Common myeloid progenitor, CD34-positive (primary cell): ENCODE measurements at places on chromosomes 5 and 9.

DNA sequence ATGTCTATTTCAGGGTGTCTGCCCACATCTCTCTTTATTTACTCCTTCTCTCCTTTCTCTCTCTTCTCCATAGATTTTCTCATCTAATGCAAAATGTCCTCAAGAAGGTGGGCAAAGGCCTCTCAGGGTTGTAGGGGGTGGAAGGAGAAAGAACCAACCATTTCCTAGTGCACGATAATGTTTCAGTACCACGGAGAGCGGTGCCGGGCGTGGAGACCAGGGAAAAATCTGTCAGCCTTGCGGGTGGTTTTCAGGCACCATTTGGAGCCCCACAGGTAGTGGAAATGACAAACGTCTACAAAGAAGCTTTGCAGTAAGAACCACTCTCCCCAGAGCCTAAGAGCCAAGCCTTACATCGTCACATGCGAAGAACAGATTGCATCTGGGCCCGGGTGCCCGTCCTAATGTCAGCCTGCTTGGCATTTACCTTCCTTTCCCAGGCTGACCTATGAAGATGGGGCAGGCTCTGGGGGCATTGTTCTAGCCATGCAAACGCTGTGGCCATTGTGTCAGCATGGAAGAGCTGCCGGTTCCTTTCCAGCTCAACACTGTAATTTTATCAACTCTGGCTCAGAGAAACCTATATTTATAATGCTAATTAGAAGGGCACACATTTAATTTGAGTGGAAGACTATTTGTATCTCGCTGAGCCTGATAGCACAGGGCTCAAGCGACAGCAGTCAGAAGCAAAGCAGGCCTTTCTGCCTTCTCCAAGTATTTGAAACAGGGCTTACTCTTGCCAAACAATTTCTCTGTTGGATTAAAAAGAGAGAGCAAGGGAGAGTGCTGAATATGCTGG is 430.1 kb upstream of the WWC1 start:
- peak; percentile 37 for DNase-seq

DNA sequence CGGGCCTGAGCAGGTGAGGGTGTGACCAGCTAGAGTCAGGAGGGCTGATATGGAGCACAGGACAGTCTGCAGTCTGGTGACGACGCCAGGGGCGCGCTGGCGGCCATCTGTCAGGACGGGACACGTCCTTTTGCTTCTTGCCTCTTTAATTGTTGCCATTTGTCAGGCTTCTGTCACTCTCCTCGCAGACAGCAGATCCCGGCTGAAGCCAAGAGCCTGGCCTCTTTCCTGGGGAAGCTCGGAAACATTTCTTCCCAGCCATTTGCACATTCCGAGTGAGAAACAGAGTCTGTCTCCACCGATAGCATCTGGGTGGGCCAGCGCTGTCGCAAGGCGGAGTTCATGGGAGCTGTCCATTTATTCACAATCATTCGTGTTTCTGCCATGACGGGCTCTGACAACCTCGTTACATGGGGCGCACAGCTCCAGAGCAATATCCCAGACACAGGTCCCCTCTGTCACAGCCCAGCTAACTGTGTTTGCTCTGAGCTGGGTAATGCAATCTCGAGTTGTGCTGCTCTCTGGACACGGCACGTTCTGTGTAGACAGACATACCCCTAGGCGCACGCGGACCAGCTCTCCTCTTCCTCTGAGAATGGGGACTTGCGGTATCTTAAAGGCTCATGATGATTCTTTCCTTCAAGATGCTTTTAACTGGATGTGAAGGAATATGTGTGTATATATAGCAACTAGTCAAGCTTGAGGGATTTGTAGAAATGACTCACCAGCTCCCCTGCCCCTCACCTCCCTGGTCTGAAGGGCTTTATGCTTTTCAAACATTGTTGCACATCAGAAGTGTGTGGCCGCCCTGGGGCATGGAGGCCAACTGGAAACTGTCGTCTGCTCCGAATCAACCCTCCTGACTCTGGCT is 105.3 kb upstream of the FCN2 start:
- no peak for DNase-seq

- DNase-seq: no peak
Observed at GRCh38 chr5:133806847-133807246, 161.6 kb downstream of the C5orf15 start.

DNA sequence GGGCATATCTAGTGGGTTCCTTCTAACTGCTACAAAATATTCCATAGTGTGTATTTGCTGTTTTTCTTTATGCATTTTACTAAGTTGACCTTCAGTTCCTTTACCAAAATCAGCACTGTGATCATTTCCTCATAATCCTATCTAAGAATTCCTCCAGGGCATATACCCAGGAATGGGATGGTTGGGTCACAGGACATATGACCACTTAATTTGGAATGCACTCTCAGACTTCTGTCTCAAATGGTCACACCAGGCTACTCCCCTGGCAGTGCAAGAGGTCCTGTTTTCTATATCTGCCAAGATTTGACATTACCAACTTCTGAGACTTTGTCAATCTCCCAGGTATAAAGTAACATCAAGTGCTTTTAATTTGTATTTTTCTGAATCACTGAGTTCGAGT is 63.9 kb downstream of the ADAMTS12 start:
- no peak for DNase-seq

GRCh38 chr5:151182524-151182900 is 24.9 kb upstream of the ANXA6 start:
- DNase-seq: no peak

DNA sequence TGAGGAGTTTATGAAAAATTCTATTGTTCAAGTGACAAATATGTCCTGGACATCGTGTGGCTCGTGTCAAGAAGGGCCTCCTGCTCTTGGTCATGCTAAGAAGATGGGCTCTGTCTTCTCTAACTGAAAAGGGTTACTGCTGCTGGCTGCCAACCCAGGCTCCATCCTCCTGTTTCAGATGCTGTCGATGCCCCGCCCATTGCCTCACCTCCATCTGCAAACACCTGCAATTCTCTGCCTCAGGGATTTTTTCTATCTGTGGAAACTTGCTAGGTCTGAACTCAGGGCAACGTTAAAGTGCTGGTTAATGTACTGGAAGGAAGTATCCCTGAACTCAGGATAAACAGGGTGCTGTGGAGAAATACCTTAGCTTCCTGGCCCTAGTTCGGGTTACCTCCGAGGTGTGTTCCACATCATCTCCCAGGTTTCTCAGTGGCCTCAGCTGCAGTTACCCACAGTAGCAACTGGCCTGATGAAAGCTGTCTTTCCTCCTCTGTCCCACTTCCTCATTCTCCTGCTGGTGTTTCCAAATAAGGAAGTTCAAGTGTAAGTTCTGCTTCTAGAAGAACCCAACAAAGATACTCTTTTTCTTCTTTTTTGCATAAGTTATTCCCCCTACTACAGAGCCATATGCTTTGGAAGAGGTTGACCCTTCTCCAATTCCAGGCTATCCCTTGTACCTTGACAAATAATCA is 151.7 kb upstream of the SMIM23 start:
- peak; percentile 57 for DNase-seq

- DNase-seq: no peak
Observed at GRCh38 chr5:120630550-120630949, 166.4 kb downstream of the PRR16 start.

GRCh38 chr5:1734271-1734907 is 65.2 kb downstream of the MRPL36 start:
- no peak for DNase-seq

DNA sequence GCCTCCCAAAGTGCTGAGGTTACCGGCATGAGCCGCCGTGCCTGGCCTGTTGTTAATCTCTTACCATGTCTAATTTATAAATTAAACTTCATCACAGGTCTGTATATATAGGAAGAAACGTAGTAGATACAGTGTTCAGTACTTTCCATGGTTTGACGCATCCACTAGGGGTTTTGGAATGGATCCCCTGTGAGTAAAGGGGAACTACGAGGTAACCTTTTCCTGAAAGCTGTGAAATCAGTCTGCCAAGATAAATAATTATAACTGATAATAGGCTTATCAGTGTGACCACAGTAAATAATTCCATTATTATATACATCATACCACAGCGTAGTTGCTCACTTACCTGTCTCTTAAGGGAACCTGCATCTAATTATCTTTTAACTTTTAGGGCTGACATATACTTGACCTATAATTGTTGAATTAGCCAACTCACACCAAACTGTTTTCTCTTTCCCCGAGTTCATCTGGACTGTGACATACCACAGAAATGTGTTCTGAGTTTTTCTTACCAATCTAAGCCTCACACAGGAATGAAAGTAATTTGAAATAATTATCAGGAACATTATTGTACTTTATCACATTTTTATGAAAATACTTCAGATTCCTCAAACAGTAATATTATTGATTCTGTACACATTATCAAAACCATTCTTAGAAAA is 42.9 kb downstream of the DAPK1 start:
- DNase-seq: no peak

DNA sequence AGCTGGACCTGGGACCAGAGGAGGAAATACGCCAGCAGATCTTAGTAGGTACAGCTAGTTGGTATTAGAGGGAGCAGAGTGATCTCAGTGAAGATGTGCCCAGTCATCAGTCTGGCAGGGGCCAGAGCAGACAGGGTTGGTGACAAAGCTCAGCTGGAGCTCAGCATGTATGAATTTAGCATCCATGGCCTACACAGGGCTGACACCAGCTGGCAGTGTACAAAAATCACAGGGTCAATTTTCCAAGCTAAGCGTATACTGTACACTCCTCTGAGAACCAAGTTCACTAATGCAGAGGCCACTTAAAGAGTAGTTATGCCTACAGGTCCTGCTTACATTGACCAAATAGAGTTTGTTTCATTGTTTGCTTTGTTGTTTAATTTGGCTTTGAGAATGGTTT is 146.6 kb downstream of the SLC24A2 start:
- peak; percentile 26 for DNase-seq

DNA sequence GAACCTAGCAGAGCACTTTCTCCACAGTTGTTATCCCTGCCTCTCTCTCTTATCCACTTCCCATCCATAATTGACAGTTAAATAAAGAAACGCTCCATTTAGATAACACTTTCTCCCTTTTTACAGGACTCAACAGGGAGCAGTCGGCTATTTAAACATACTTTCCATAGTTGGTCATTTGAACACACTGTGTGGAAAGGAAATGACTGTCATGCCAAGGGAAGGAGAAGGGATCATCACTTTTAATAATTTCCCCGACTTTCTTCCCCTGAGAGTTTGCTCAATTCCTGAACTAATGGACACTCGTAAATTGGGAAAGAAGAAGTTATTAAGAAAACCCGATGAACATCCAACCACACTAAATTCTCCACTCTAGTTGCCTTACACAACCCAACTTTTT is 400.8 kb upstream of the PTGER4 start:
- no peak for DNase-seq

DNA sequence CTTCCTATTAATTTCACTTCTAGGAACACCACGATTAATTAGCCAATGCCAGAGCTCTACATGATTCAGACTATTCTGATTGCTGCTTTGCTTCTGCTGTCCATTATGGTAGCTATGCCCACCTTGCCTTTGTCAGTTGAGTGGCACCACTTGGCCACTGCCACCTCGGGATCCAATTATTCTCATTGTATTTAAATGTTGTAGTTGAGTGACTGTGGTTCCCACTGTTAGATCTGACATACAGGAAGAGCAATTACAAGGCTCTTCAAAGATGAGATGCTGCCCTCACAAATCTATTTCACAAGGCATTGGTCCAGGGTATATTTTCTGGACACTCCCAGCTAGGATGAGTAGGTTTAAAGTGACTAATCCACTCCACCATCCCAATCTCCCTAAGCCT is 864.5 kb upstream of the EDIL3 start:
- no peak for DNase-seq

DNA sequence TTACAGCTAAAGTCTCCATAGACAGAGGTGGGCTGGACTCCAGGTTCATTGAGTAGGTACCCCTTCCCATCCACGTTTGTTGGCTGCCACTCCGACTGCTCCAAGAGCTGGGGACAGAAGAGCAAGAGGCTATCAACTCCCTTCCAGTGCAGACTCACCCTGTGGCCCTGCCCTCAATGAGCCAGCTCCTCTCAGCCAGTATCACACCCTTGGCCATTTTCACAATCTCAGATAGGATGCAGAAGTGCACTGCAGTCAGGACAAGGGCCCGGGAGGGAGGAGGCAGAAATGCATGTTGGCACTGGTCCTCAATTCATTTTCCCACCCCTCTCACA is 6.2 kb downstream of the IRF1 start:
- DNase-seq: no peak

DNA sequence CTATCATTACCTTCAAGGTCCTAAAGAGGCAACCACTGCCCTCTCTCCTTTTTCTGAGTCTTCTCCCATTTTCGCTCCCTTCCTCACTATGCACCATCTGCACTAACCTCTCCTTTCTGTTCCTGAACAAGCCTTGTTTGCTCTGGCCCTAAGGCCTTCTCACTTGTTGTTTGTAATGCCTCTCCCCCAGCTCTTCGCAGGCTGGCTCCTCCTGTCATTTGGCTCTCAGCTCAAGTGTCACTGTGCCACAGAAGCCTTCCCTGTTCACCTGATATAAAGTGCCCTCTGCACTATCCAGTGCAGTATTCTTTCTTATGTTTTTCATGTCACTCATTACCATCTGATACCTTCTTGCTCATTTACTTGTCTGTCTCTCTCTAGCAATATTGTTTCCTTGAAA is 303.7 kb downstream of the KCNN2 start:
- DNase-seq: no peak

DNA sequence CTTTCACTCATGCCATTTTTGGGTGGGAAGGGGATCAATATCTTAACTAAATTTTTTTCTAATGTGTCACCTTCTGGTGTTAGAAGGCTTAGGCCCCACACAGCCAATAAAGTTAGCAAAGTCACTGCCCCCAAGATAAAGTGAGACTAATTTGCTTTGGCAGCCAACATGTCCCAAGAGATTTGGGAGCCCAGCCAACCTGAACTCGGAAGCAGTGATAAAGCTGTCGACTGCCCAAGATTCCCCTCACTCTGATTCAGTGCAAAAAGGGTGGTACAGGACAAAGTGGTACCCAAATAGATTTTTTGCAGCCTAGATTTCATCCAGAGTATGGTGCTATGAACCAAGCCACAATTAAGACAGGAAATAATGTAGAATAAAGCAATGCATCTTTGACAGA is 572.5 kb upstream of the ARRDC3 start:
- no peak for DNase-seq

GRCh38 chr5:1831677-1832313 is 30.6 kb downstream of the NDUFS6 start:
- DNase-seq: no peak

- DNase-seq: no peak
Observed at GRCh38 chr5:159089675-159090074, 10.0 kb downstream of the EBF1 start.

GRCh38 chr9:20786807-20787206 is 102.7 kb downstream of the FOCAD start:
- DNase-seq: no peak

DNA sequence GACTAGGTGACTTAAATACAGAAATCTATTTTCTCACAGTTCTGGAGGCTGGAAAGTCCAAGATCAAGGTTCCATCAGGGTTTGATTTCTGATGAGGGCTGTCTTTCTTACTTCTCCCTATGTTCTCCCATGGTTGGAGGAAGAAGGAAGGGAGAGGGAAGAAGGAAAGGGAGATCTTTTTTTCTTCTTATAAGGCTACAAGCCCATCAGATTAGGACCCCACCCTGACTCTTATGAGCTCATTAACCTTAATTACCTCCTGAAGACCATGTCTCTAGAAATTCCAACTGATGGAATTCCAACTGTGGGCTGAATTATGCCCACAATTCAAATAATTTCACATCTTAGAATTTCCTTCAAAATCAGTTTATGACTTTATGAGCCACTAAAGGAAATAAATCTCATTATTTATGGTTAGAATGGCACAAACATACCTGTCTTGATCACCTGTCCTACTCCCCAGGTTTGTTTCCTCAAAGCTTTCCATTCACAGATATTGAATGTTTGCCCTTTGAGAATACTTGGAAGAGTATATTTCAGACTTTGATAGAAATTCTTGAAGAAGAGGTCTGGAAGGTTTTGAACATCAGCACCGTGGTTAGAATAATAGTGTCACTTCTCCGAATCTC is 7.6 kb downstream of the PPWD1 start:
- DNase-seq: no peak

GRCh38 chr9:97568461-97569275 is 64.5 kb downstream of the TSTD2 start:
- no peak for DNase-seq
